GM04504 (cell line): ENCODE measurements at places on chromosomes 12 and 14.

DNA sequence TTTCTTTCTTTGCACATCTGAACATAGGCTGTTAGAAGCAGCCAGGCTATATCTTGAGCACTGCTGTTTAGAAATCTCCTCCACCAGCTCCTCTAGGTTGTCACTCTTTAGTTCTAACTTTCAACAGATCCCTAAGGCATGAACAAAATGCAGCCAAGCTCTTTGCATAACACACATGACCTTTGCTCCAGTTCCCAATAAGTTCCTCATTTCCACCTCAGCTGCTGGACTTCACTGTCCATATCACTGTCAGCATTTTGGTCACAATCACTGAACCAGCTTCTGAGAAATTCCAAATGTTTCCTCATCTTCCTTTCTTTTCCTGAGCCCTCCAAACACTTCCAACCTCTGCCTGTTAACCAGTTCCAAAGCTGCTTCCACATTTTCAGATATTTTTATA is 27.6 kb upstream of the C14orf132 start:
- DNase-seq: no peak

GRCh38 chr14:37447883-37448391 is 147.1 kb downstream of the FOXA1 start:
- DNase-seq: no peak

GRCh38 chr12:13945641-13946040 is 35.8 kb downstream of the GRIN2B start:
- DNase-seq: no peak

DNA sequence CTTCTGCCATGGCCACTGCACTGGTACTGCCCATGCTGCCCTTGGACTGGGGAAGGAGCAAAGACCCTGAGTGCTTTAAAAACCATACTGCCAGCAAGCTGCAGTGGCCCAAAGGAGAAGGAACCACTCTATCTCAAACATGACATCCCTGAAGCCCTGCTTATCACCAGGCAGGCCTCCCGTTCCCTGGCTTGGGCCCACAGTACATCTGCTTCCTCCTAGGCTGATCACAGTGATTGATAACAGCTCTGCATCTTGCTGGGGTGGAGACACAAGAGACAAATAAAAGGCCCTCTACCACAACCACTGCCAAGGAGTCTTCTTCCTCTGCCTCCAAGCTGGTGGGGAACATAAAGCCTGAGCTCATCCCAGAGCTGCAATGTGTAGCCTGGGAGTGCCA is 567.5 kb downstream of the TRHDE start:
- DNase-seq: no peak

DNA sequence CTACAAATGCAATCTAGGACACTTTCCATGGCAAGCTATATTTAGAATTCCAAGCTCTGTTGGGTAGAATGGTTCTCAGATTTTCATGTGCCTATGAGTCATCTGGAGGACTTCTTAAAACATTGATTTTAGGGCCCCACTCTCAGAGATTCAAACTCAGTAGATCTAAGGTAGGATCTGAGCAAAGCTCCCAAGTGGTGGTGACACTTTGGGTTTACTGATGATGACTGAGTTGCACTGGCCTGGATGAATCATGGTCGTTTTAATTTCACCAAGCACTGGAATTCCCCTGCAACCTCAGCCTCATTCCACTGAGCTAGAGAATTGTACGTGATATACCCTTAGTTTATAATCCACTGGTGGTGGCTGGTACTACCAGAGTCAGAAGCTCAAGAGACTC is 86.5 kb downstream of the PPM1H start:
- peak; percentile 37 for DNase-seq

GRCh38 chr14:97709552-97709951 is 912.4 kb downstream of the VRK1 start:
- no peak for DNase-seq

DNA sequence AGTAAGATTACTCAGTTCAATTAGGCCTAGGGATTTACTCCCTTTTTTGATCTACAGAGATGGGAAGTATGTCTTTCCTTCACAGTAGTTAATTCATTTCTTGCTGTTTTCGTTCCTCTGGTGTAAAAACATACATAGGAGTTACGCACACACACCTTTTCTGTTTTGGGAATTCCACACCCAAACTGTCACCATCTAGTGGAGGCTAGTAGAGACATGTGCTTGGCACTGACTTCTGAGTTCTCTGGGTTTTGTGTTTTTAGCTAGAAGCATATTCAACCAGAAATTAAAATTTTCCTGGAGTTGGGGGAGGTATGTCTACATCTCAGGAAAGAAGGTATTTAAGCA is 1.4 kb downstream of the SUSD6 start:
- DNase-seq: no peak

GRCh38 chr14:52873065-52873464 is 77.8 kb downstream of the FERMT2 start:
- no peak for DNase-seq

DNA sequence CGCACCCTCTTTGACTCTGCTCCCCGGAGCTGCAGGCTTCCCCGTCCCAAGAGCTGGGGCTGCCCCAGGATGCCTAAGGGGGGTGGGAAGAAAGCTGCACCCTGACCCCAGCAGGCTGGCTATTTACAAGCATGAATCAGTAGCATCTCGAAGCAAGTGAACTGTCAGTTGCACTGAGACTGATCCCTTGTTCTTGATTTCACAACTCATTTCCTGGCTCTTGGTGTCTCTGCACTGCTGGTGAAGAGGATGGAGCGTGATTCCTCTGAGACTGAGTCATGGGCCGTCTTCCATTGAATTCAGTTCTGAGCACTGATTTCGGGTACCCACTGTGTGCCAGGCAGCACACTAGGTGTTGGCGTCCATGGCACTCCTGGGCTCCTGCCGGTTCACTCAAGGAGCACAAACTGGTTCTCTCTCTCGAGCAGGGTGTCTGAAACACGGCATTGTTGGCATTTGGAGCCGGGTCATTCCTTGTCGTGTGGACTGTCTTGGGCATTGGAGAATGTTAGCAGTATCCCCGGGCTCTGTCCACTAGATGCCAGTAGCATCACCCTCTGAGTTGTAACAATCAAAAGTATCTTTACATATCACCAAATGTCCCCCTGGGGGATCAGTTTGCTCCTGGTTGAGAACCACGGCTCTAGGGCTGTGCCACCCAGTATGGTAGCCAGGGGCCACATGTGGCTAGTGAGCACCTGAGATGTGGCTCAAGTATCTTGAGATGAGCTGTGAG is 86.9 kb downstream of the RIN3 start:
- peak; percentile 82 for DNase-seq

DNA sequence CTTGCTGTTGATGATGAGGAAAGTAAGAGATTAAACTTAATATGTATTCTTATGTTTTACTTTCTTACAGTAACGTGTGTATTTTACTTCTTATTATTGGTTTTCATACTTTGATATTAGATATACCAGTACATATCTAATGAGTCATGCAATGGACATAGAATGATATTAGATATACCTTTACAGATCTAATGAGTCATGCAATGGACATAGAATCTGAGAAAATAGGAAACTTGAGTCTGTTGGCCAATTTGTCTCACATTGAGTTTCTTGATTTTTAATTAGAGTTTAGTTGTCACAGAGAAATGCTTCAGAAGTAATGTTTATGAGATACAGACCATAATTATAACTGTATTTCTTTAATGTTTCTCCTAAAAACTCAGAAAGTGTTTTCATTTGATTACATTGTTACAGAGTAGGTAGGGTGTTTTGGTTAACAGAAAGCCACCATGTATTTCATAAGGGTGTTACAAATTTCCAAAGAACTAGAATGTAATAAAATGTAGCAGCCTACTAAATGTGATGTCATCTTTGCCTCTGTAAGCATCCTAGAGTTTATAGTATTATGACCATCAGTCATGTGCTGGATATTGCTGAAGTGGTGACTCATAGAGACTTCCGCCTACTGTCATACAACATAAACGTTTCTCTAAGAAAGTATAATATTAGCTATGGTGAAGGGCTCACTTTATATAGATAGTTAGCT is 3.0 kb downstream of the GAS2L3 start:
- peak; percentile 62 for DNase-seq

- DNase-seq: no peak
These were observed 63.3 kb downstream of the BMP4 start for GRCh38 chr14:53893374-53893773.

DNA sequence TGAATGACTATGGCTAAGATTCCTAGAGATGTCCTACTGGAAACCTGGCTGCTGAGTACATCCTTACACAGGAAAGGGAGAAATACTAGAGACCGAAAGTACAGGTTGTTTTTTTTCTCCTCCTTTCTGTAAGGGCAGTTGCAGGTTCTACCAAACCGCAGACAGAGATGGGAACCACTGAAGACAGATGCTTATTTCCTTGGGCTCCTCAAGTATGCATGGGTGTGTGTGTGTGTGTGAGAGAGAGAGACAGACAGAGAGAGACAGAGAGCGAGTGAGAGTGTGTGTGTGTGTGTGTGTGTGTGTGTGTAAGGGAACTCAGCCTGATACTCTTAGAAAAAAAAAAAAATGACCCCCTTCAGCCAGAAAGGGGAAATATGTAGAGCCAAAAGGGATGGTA is 42.5 kb downstream of the MAP4K5 start:
- no peak for DNase-seq

DNA sequence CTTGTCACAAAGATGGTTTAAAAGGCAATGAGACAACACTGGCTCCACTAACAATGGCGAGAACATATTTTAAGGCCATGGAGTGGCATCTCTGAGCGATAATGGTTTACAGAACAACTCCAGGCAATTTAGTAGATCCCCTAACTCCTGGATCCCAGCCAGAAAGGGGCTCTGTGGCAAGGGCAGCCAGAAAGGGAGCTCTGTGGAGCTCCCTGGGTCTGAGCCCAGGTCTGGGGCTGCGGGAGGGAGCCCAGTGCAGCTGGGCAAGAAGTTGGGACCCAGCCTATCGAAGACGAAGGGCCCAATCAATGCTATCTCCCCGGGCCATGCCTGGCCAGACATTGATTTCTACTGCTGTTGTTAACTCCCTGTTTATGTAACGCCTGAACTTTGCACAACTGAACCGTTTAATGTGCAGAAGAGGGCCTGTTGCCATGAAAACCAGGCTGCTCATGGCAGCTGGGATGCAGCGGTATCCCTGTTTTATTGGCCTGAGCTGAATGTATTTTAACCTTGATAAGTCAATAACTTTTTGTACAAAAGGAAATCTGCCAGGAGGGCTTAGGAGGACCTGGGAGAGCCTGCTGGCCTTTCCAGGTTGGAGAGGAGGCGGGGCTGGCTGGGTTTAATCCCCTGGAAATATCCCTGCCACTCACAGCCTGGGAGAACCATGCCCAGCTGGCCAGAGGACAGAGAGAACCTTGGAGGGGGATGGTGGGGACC is 6.7 kb upstream of the FAM222A start:
- no peak for DNase-seq

GRCh38 chr14:67358924-67359774 is 455 bp downstream of the ATP6V1D start:
- DNase-seq: peak; percentile 25

GRCh38 chr14:49464885-49465284 is 121.3 kb downstream of the RPS29 start:
- no peak for DNase-seq

GRCh38 chr12:39619316-39619659 is 315 bp downstream of the ABCD2 start:
- DNase-seq: no peak

- no peak for DNase-seq
These were observed 32.3 kb downstream of the KCNK13 start for GRCh38 chr14:90093942-90094595.

DNA sequence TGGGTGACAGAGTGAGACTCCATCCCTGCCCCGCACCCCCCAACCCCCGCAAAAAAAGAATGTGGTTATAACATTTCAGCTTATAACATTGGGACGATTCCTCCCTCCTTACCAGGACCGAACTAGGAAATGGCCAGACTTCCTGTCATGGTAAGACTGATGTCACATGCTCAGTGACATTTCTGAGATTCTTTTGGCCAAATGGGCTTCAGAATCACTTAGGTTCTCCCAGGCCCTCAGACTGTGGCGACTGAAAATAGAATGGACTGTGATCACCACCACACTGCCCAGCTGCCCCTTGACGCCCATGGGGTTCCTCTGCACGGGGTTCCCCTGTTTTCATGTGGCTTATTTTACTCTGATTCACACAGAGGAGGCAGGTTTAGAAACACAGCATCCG is 115.0 kb upstream of the EVL start:
- DNase-seq: no peak

GRCh38 chr14:83561261-83561660 is 1968.7 kb upstream of the FLRT2 start:
- DNase-seq: no peak

DNA sequence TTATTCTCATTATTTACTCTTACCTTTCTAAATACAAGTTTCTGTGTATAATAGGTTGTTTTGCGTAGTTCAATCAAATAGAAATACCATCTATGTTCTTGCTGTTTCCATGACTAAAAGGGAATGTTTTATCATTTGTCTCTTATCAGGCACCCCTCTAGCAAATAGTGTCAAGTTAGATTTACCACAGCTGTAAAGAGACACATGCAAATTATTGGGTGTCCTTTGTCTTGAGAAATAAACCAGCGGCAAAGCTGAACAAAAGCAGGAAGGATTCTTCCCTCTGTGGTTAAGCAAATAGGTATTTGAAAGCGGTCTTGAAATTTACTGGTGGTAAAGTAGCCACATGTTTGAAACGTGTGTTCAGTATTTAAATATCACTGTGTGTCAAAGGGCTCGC is 405.9 kb downstream of the TMTC2 start:
- no peak for DNase-seq

DNA sequence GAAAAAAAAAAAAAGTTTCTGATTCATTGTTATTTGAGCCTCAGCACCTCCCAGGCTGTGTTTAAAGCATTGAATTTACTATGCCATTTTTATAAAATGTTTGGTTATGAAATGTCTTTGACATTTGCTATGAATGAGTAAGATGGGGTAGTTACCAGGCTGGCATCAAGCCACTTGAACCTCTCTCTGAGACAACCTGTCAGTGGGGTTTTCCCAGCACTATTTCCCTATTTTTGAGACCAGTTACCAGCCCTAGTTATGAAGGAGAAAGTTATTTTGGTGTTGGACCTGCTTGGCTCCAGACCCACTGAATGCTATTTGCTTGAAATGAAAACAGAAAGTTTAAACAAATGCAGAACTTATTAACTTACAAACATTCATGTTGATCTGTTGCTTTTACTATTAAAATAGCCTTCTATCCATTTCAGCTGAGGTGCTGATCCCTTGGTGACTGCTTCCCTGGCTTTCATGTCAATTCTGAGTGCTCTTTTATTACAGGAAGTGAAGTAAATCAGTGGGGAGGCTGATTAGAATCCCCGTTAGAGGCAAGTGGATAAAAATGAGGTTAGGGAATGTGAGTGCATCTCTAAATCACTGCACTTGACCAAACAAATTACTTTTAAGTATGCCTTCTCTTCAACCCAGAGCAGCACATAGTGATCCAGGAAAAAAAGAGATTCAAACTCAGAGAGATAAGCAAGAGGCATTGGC is 37.8 kb downstream of the LLPH start:
- DNase-seq: no peak
